ENCODE measurements at places on chromosomes 3 and 15.

DNA sequence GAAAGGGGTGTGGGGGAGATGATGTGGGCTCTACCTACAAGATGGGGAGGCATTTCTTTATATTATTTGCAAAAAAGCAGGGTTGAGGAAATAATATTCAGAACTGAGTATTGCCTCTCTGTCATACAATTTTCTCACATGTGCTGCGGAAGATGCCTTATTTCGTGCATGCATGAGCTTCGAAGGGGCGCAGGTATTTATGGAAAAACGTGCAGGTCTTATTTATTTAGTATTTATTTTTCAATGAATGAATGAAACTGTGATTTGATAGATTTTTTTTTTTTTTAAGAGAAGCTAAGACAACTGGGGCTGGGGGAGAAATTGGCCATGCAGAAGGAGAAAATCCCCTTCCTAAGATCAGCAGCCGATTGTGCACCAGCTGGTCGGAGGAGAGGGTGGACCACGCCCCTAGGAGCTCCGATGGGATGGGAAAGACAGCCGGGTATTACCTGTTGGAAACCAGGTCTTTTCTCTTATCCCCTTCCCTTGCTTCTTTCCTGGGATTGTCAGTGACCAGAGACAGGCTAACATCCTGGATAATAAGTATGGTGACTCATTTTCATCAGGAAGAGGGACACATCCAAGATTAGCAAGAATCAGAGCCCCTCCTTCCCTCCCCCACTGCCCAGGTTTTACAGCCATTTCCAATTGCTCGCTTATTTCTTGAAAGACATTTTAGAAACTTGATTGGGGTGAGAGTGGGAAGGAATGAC is 875 bp downstream of the GAP43 start:
- no peak for DNase-seq

DNA sequence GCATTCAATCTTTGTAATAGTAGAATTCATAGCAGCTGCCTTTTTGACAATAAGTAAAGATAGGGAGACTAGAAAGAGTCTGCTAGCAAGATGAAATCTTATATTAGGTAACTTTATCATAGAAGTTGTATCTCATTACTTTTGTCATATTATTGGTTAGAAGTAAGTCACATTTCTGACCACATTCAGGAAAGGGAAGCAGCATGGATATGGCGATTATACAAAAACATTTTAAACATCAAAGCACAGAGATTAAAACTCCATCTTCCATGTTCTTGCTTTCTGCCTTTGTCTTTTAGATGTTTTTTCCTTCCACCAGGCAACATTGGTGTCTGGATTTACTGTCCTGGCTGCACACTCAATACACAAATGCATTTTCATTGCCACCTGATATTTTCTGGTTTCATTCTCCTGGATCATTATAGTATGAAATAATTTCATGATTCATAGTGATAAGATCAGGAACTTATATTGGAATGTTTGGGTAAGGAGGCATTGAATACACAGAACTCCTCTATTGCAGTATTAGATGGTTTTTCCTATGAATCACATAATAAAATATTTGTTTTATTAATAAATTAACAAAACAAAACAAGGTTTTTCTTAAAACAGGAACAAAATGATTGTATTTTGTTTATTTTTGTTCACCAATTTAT is 1460.3 kb upstream of the CADM2 start:
- no peak for DNase-seq

GRCh38 chr3:72281551-72281950 is 496.6 kb upstream of the PROK2 start:
- no peak for DNase-seq

DNA sequence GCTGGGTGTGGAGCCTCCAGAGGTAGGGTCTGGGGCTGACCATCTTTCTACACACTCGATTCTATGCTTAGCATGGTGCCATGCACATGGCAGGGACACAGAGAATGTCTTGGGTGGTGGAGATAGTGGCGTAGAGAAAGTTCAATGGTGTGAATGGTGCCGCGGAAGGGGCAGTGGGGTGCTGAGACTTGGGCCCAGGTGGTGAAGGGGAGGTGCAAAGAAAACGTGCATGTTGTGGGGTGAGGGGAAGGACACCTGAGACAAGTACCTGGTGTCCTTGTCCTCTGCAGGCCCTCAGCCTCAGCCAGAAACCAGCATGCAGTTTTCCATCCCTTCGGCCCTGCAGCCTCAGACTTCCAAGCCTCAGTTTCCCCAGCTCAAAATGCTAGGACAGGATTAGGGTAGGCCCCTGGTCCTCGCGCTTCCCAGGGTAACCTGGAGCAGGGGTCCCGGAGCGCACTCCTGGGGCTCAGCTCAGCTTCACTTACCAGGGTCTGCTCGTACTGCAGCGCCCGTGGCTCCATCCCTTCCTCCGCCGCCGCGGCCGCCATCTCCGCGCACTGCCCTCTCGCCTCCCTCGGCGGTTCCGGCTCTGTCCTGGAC is 375 bp downstream of the CLCN2 start:
- DNase-seq: peak; percentile 82

DNA sequence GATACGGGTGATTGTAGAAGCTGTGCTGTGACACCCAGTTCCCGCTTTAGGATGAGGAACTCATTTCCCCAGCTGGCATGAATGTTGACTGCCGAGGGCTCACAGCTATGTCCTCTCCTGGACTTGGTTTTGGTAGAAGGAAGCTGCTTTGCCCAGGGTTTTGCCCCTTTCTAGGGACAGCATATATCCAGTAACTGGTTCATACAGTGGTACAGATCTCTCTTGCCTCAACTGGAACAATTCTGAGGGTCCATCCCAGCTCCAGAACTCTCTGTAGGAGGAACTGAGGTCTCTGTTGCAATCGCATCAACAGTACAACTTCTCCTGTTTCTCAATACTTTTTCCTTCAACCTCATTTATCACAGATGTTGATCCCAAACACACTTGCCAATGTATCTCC is 54.5 kb upstream of the FNDC3B start:
- no peak for DNase-seq

- no peak for DNase-seq
Observed at GRCh38 chr15:69093127-69093526, 67.3 kb upstream of the GLCE start.

DNA sequence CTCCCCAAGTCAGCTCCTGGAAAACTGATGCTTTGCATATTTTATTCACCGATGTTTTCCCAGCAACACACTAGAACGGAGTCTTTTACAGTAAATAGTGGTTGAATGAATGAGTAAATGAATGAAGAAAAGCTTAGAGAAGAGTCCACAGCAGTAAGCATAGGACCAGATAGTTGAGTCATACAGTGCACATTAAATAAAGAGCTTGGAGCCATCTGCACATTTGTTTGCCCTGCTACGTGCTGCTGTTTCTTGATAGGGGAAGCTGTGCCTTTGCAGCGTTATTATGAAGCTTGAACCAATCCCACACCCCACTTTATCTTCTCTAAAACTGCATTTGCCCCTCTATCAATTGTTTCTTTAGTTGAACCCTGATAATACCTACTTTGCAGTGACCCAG is 1.2 kb downstream of the FAM98B start:
- no peak for DNase-seq

Data from right kidney (tissue), 9 donors.